ENCODE measurements at places on chromosomes 1 and 21. TPM values are rescaled to one million over a fixed set of nuclear protein-coding genes. Genes with fewer than 3 reads are reported as not detected.

The PTCH2 gene
- 0.66 TPM for polyA plus RNA-seq

The PRKAA2 gene
- 0.56 TPM for polyA plus RNA-seq

The LRRC38 gene
- not detected for polyA plus RNA-seq

DNA sequence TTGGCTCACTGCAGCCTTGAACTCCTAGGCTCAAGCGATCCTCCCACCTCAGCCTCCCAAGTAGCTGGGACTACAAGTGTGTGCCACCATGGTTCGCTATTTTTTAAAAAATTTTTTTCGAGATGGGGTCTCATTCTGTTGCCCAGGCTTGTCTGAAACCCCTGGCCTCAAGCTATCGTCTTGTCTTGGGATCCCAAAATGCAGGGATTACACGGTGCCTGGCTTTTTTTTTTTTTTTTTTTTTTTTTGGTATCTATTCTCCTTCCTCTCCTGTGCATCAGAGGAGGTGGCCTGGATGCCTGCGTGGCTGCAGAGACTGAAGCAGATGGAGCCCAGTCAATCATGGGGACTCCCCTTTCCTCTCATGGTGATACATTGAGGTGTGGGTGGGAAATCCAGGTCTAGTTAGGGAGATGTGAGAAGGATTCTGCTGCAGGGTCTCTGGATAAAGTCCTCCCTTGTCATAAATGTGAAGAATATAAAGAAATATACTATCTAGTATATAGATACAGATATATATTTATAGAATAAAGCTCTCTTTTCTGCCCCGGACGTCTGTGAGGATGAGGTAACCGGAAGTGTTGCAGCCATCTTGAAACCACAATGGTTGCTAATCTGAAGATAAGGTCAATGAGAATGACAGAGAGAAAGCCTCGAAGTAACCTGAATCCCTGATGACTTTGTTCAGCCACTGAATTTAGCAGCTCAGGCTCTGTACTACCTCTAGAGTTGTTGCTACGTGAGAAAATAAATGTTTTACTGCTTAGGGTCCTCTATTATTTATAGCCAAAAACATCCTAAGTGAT lies 19.5 kb upstream of the RGSL1 start:
- H3K4me1 ChIP-seq, result no peaks in the 10 kb centered on the region
- DNase-seq, result peak; percentile 42
- H3K27ac ChIP-seq, result no peak overlapping the region
- no peak overlapping the region for H3K4me3 ChIP-seq
- no peaks in the 10 kb centered on the region for H3K36me3 ChIP-seq
- H3K27me3 ChIP-seq, result no peaks in the 10 kb centered on the region

- no peaks in the 10 kb centered on the region for H3K36me3 ChIP-seq
- no peaks in the 10 kb centered on the region for H3K4me1 ChIP-seq
- H3K27ac ChIP-seq, result no peak overlapping the region
- no peak overlapping the region for H3K4me3 ChIP-seq
Measured at GRCh38 chr1:111052246-111052645, 87.6 kb downstream of the DRAM2 start.

DNA sequence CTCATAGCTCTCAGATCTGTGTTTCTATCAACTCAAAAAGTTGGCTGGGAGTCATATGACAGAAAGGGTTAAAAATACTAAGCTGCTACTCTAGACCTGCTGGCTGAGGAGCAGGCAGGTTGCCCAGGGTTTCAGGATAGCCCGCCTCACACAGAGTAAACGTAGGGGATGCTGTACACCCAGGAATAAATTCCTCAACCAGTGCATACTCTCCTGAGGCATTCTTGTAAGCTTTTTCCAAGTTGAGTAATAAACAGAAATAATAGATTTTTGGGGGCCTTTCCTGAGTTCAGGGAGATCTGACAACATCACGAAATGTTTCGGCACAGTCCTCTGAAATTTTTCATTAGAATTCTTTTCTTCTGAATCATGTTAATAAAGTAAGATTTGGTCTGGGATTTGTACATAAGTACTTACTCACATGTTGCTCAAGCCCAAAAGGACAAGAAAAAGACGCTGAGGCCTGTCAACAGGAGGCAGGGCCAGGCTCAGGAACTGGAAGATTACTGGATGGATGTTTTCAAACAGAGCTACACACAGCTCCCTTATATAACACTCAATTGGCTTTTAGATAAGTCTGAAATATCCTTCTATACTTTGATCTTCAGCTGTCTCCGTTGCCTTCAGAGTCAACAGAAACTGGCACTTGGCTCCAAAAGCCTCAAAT lies 41.0 kb downstream of the TGFBR3 start:
- H3K4me3 ChIP-seq, result no peak overlapping the region
- DNase-seq, result peak; percentile 94
- peaks cover 9% of the 10 kb centered on the region for H3K4me1 ChIP-seq
- H3K27ac ChIP-seq, result peak overlapping the region; percentile 59
- no peaks in the 10 kb centered on the region for H3K27me3 ChIP-seq

GRCh38 chr1:82994616-82995263 lies 1004.2 kb downstream of the TTLL7 start:
- no peaks in the 10 kb centered on the region for H3K36me3 ChIP-seq
- H3K27me3 ChIP-seq, result no peaks in the 10 kb centered on the region
- H3K4me1 ChIP-seq, result no peaks in the 10 kb centered on the region
- no peak overlapping the region for H3K4me3 ChIP-seq
- H3K27ac ChIP-seq, result no peak overlapping the region
- no peak for DNase-seq

DNA sequence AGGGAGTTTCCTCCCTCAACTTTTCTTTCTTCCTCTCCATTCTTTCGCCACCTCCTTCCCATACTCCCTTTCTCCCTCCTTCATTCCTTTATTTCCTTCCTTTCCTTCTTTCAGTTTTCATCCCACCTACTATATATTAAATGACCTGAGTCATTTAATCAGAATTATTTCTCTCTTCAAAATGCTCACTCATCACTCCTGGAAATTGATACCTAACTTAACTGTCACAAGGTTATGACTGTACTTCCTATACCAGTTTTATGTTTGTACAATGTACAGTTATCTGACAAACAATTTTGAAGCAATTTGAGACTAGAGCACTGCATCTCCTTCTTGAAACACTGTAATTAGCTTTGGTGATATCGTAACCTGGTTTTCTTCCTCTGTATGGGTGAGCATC lies 41.4 kb downstream of the NEXN start:
- peaks cover 46% of the 10 kb centered on the region for H3K36me3 ChIP-seq
- DNase-seq, result peak; percentile 36
- H3K27ac ChIP-seq, result no peak overlapping the region
- no peaks in the 10 kb centered on the region for H3K4me1 ChIP-seq

DNA sequence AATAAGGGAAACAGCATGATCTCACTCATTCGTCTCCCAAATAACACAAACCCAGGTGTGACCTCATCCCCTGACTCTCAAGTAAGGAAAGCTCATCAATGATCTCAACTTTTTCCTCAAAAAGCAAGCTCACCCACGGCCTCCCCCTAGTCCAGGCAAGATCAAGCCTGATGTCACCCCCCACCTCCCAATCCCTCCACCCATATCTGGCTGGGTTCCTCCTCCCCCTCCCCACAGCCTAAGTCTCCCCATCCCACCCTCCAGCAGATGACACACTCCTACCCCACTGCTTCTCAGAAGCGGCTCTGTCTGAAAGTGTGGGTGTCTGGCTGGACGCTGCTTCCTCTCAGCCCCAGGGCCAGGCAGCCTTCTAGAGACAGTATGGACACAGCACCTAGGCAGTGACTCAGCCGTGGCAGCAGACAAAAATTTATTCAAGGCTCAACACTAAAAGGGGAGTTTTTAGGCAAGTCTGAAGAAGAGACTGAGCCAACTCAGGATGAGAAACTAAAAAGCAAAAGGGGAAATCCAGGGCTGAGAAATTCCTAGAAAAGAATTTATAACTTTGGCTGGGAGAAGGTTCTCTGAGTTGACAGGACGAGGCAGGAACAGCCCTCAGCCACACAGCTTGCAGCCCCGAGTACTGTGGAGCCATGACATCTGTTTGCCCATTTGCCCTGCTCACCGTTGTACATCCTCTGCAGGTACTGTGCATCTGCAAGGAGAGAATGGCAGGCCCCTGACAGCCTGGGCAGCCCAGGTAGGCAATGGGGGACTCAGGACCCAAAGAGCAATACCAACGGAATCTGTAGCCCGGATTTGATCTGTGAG lies 81.6 kb upstream of the LRRC8D start:
- no peaks in the 10 kb centered on the region for H3K36me3 ChIP-seq
- H3K27ac ChIP-seq, result peak overlapping the region; percentile 11
- 0 out of 2 replicates have a peak, but pooled peaks cover 2% of the 10 kb centered on the region for H3K27me3 ChIP-seq
- H3K4me3 ChIP-seq, result no peak overlapping the region

- H3K27ac ChIP-seq, result no peak overlapping the region
- no peak for DNase-seq
Measured at GRCh38 chr1:33650708-33651107, 178.3 kb downstream of the ZSCAN20 start.

DNA sequence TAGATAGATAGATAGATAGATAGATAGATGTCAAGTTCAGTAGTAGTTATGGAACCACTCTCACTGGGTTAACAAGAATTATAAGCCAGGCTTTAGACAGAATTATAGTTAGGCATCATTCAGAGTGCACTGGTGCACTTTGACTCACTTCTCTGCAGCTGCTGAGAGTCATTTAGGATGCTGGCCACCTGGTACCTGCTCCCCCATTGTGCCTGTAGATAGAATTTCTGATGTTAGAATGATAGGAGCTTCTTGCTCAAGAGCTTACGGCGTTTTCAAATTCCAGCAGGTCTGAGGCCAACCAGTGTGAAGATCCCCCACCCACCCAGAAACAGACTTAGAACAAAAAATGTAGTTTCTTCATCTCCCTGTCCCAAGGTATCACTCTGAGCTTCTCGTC lies 107.8 kb upstream of the HMCN1 start:
- H3K27me3 ChIP-seq, result no peaks in the 10 kb centered on the region
- H3K4me3 ChIP-seq, result no peak overlapping the region
- H3K4me1 ChIP-seq, result peaks cover 3% of the 10 kb centered on the region

- no peaks in the 10 kb centered on the region for H3K36me3 ChIP-seq
- H3K27ac ChIP-seq, result no peak overlapping the region
- no peaks in the 10 kb centered on the region for H3K27me3 ChIP-seq
Measured at GRCh38 chr1:234550341-234551031, 59.5 kb downstream of the IRF2BP2 start.

GRCh38 chr1:34645109-34645688 lies 109.6 kb upstream of the GJB5 start:
- H3K36me3 ChIP-seq, result no peaks in the 10 kb centered on the region
- H3K4me1 ChIP-seq, result no peaks in the 10 kb centered on the region
- no peak overlapping the region for H3K27ac ChIP-seq
- no peak for DNase-seq

Measured in IMR-90 (cell line).